ENCODE measurements at places on chromosomes 6 and 20. TPM values are rescaled to one million over a fixed set of nuclear protein-coding genes. Genes with fewer than 3 reads are reported as not detected.

- H3K27me3 ChIP-seq = no peaks in the 10 kb centered on the region
- H3K36me3 ChIP-seq = no peaks in the 10 kb centered on the region
Observed at GRCh38 chr6:67888546-67888885, 746.6 kb upstream of the ADGRB3 start.

- H3K4me1 ChIP-seq = no peaks in the 10 kb centered on the region
- no peak overlapping the region for H3K27ac ChIP-seq
- H3K36me3 ChIP-seq = no peaks in the 10 kb centered on the region
- H3K4me3 ChIP-seq = no peak overlapping the region
- DNase-seq = no peak
Observed at GRCh38 chr20:54633374-54634355, 158.3 kb downstream of the DOK5 start.

DNA sequence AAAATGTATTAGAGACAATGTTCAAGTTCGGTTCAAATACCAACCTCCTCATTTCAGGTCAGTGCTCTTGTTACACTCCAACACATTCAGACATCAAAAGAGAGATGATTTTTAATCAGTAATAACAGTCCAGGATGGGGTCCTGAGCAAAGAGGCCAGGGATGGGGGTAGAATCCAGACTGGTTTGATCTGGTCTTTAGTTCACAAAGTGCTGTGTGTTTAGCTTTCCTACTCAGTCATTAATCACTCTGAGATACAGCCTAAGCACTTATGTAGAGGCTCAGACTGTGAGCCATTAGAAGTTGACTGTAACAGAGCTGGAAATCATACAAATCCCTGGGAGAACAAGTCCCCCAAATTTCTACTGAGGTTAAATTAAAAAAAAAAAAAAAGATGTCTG lies 241.6 kb downstream of the PTPRK start:
- DNase-seq = peak; percentile 41
- H3K27me3 ChIP-seq = no peaks in the 10 kb centered on the region
- no peaks in the 10 kb centered on the region for H3K36me3 ChIP-seq
- H3K4me1 ChIP-seq = no peaks in the 10 kb centered on the region
- H3K27ac ChIP-seq = no peak overlapping the region
- no peak overlapping the region for H3K4me3 ChIP-seq

GRCh38 chr6:27187231-27188060 lies 60.1 kb upstream of the PRSS16 start:
- no peaks in the 10 kb centered on the region for H3K4me1 ChIP-seq
- H3K4me3 ChIP-seq = peak overlapping the region; percentile 86
- H3K27ac ChIP-seq = peak overlapping the region; percentile 59
- no peaks in the 10 kb centered on the region for H3K27me3 ChIP-seq
- no peaks in the 10 kb centered on the region for H3K36me3 ChIP-seq

DNA sequence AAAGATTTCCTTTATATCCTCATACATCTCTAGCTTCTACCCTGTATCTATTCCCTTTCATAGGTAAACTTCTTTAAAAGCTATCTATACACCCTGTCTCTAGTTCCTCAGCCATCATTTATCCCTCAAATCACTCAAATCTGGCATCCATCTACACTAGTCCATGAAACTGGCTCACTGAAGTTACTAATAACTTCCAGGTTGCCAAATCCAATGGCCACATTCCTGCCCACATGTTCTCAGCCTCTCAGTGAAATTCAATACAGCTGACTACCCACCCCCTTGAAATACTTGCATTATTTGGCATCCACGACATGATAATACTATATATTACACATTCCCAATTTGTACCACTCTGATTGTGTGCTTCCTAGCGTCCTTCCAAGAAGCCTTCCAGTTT lies 8.7 kb downstream of the REPS1 start:
- no peaks in the 10 kb centered on the region for H3K36me3 ChIP-seq
- H3K27ac ChIP-seq = no peak overlapping the region
- no peaks in the 10 kb centered on the region for H3K27me3 ChIP-seq
- H3K4me3 ChIP-seq = no peak overlapping the region

DNA sequence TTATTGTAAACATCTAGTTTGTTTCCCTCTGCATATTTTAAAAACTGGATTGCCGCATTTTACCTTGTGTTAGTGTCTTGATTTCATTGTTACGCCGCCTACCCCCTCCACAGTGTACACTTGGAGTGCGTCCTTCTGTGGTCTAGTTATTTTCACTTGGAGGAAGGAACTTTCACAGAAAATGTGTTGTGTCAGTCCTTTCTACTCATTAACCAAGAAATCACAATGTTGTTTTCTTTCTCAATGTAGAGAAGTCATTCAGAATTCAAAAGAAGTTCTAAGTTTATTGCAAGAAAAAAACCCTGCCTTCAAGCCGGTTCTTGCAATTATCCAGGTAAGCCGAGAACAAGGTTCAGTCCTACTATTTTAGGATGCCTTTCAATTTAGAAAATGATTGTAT lies 10.3 kb downstream of the MTHFD1L start:
- H3K27ac ChIP-seq = no peak overlapping the region
- H3K36me3 ChIP-seq = peaks cover 4% of the 10 kb centered on the region
- no peak overlapping the region for H3K4me3 ChIP-seq
- no peaks in the 10 kb centered on the region for H3K4me1 ChIP-seq
- H3K27me3 ChIP-seq = no peaks in the 10 kb centered on the region

DNA sequence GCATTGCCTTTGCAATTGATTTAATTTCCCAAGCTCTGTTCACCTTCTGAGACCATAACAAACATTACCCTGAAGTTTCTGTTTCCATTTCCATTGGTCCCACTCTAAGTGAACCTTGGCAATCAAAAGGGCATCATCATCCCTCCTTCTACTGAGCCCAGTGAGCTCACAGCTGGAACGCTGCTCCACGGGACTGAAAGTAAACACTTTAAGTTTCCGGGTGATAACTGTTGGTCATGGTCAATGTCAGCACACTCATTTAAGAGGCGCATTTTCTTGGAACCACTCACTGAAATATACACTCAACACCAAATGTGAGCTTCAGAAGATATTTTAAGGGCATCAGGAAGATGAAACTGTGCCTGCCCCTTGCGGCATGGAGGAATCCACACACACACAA lies 37.1 kb upstream of the RPS6KA2 start:
- H3K36me3 ChIP-seq = no peaks in the 10 kb centered on the region
- no peaks in the 10 kb centered on the region for H3K4me1 ChIP-seq
- peaks cover 10% of the 10 kb centered on the region for H3K27me3 ChIP-seq

DNA sequence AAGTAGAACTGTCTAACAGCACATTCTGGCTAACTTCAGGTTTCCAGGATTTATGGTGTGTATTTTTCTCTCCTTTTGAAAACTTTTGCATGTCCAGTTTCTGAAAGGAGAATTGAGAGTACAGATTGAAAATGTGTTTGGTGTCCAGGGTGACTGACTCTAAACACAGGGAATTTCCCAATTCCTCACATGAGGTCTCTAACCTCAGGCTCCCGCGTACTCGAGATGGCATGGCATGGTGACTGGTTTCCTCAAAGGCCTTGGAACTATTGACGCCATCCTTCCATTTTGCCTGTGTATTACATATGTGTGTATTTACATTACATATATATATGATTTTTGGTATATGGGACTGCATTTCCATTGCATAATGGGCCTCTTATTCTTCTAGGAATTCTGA lies 52.5 kb downstream of the PRND start:
- DNase-seq = no peak
- H3K4me1 ChIP-seq = no peaks in the 10 kb centered on the region
- no peaks in the 10 kb centered on the region for H3K27me3 ChIP-seq
- H3K27ac ChIP-seq = no peak overlapping the region
- no peaks in the 10 kb centered on the region for H3K36me3 ChIP-seq

- no peaks in the 10 kb centered on the region for H3K4me1 ChIP-seq
- H3K27ac ChIP-seq = no peak overlapping the region
- H3K4me3 ChIP-seq = no peak overlapping the region
- no peaks in the 10 kb centered on the region for H3K27me3 ChIP-seq
- no peak for DNase-seq
Observed at GRCh38 chr20:428658-429200, 20.6 kb downstream of the RBCK1 start.

- H3K27me3 ChIP-seq = no peaks in the 10 kb centered on the region
- H3K36me3 ChIP-seq = no peaks in the 10 kb centered on the region
- no peak overlapping the region for H3K27ac ChIP-seq
- no peak for DNase-seq
- no peak overlapping the region for H3K4me3 ChIP-seq
- H3K4me1 ChIP-seq = no peaks in the 10 kb centered on the region
Observed at GRCh38 chr6:57421503-57421902, 104.1 kb downstream of the PRIM2 start.

DNA sequence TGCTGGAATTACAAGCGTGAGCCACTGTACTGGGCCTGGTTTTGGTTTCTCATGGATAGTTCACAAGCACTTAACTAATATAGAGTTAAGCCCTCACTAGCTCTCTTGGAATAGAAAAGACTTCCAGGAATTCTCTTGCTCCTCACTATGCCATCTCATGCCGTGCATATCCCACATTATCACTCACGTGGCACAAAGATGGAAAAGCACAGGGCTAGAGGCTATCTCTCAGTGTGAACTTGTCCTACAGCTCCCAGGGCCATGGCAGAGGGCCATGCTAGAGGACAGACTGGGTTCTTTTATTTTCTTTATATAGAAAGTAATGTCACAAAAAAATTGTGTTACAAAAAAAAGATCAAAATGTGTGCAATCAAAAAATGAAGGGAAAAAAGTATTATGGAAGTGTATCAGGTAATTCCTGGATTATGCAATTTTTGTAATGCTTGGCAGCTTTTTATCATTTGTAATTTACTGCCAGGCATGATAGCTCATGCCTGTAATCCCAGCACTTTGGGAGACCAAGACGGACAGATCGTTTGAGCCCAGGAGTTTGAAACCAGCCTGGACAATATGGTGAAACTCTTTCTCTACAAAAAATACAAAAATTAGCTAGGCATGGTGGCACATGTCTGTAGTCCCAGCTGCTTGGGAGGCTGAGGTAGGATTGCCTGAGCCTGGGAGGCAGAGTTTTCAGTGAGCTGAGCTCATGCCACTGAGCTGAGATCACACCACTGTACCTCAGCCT lies 6.4 kb upstream of the SLC2A12 start:
- H3K27me3 ChIP-seq = no peaks in the 10 kb centered on the region
- no peak for DNase-seq
- peaks cover 18% of the 10 kb centered on the region for H3K4me1 ChIP-seq
- no peak overlapping the region for H3K27ac ChIP-seq
- no peaks in the 10 kb centered on the region for H3K36me3 ChIP-seq

DNA sequence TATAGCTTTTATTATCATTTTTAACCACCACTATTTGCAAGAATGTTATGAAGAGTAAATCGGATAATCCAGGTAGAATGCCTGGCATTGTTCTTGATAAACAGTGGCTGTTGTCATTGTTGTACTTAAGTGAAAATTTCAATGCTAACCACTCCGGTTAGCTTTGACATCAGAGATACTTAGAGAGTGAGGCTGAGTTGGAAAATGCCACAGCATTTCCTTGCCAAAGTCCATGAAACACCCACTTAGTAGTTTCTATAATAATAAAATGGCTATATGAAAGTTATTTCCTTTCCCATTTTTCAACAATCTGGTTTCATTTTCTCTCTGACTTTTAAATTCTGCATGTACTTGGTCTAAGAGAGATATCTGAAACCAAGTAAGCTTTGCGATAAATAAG lies 132.0 kb downstream of the CDK19 start:
- no peak for DNase-seq
- no peaks in the 10 kb centered on the region for H3K36me3 ChIP-seq
- no peak overlapping the region for H3K4me3 ChIP-seq
- H3K27ac ChIP-seq = no peak overlapping the region

DNA sequence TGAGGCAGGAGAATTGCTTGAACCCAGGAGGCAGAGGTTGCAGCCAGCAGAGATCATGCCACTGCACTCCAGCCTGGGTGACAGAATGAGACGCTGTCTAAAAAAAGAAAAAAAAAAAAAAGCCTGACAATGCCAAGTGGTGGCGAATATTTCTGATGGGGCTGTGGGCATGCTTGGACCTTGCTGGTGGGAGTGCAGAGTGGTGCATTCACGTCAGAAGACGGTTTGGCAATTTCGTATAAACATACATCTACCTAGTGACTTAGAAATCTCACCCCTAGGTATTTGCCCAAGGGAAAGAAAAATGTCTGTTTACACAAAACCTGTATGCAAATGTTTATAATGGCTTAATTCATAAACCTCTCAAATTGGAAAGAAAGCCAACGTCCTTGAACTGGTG lies 33.6 kb downstream of the CTCFL start:
- H3K4me1 ChIP-seq = peaks cover 4% of the 10 kb centered on the region
- H3K4me3 ChIP-seq = no peak overlapping the region
- no peak overlapping the region for H3K27ac ChIP-seq

DNA sequence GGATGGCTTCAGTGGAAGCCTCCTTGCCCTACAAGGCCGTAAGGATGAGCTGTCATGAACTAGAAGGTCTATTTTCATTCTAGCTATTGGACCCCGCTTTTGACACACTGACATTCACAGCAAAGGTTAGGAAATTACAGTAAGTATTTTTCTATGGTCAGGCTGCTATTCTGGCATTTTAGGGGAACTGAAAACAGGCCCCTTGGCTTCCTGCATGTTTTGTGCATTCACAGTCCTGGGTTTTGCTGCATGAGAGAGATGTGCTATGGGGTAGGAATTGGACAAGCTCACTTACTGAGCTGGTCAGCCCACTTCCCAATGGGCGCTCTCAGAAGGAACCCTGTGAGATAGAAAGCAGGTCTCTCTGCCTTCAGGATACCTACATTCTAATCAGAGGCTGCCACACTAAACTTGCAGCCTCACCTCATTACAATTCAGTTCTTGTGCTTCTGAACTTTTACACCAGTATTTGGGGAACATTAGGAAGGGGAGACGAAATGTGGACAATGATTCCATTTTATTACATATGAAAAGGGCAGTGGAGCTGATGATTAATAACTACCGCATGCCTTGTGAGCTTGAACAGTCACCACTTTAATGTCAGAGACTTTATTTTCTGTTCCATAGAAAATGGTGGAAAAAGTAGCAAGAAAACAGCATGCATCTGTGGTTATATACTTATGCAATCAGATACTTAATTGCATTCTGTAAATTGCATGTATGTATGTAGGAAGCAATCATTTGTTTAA lies 86.6 kb upstream of the TAB2 start:
- H3K4me1 ChIP-seq = peaks cover 35% of the 10 kb centered on the region
- H3K27ac ChIP-seq = no peak overlapping the region
- no peaks in the 10 kb centered on the region for H3K36me3 ChIP-seq
- DNase-seq = no peak
- H3K4me3 ChIP-seq = no peak overlapping the region

GRCh38 chr6:56043076-56043475 lies 167.7 kb upstream of the BMP5 start:
- no peak overlapping the region for H3K27ac ChIP-seq
- no peaks in the 10 kb centered on the region for H3K27me3 ChIP-seq
- no peaks in the 10 kb centered on the region for H3K36me3 ChIP-seq
- no peak overlapping the region for H3K4me3 ChIP-seq
- no peak for DNase-seq

The FBXO5 gene
- 6.1 TPM for total RNA-seq

The CRIP3 gene
- not detected for total RNA-seq

The ARMH2 gene
- total RNA-seq = not detected

The VGLL2 gene
- total RNA-seq = 1.7 TPM

The TCEA2 gene
- 52.4 TPM for total RNA-seq

The EFCAB8 gene
- 0.41 TPM for total RNA-seq

The MYLK4 gene
- total RNA-seq = 0.23 TPM

Data from astrocyte (in vitro differentiated cells and primary cell).